SK-MEL-5 (cell line): ENCODE measurements at places on chromosomes 4 and X. TPM values are rescaled to one million over a fixed set of nuclear protein-coding genes. Genes with fewer than 3 reads are reported as not detected.
A peak's percentile ranks its signal among the peaks of the same experiment; 100 is the strongest.

- DNase-seq: no peak
Observed at GRCh38 chr4:26964994-26965393, 104.4 kb downstream of the STIM2 start.

- no peak for DNase-seq
Observed at GRCh38 chrX:9231491-9231890, 197.6 kb upstream of the FAM9B start.

GRCh38 chr4:91688413-91688812, 615.4 kb upstream of the GRID2 start:
- no peak for DNase-seq

DNA sequence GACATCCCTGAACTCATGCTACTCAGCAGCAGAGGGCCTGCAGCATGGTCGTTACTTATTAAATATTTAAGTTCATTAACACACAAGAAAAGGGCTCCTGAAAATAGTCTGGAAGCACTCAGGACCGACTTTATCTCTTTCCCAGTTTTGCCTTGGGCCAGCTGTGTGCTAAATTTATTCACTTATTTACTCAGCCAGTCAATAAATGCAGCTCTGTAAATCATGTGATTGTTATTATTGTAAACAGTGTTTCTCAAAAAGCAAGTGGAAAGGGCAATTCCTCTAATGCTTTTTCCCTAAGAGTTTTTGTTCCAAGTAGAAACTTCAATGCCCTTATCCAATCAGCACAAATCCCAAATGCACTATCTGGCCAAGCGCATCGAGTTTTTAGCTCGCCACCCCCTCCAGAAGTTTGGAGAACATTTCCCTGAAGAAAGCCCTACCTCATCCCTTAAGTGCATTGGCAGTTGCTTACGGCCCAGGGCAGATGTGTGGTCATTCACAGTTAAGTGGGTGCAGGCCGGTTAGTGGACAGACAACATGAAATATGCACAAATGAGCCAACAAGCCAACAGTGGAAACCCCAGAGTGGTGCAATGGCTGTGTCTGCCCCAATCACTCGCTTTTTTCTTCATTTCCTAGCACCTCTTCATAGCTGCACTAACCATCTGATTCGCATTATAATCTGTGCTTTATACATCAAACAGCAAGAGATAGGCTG, 125.8 kb downstream of the SMIM20 start:
- no peak for DNase-seq

GRCh38 chr4:81455897-81456296, 15.8 kb downstream of the RASGEF1B start:
- no peak for DNase-seq

GRCh38 chrX:16914058-16914457, 32.4 kb upstream of the REPS2 start:
- no peak for DNase-seq

GRCh38 chr4:153318696-153319320, 25.7 kb upstream of the MND1 start:
- DNase-seq: peak; percentile 63

DNA sequence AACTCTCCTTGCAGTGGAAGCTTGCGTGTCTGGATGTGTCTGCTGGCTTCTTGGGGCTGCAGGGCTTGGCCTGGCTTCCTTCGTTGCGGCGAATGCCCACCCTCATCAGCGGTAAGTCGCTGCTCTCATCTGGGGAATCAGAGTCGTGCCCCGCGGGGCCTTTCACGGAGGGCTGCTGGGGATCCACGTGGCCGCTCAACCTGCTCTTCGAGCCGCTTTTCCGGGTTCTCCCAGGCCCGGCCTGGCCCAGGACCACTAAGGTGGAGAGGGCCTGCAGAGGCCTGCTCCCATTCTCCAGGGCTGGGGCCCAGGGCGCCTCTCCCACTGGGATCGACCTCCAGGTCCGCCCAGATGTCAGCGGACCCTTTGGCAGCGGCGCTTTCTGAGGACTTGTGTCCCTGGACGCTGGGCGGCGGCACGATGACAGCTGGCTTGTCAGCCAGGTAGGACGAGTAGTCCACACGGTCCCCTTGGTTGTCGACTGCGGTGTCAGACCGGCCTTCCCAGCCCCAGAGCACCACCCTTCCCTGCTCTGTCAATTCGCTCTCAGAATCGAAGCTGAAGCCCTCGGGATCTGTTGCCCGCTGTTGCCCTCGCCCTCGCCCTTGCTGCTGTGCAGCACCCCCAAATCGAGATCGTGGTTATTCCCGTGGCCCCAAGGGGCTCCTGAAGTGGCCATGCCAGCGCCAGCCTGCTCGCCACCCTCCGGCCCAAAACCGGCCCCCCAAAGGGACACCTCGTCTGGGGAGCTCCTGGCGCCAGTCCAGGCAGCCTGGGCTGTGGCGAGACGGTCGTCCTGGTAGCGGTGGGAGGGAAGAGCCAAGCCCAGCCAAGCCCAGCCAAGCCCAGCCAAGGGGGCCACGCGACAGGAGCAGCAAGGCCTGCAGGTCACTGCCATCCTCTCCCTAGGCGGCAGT, 37.8 kb upstream of the NHSL2 start:
- no peak for DNase-seq

DNA sequence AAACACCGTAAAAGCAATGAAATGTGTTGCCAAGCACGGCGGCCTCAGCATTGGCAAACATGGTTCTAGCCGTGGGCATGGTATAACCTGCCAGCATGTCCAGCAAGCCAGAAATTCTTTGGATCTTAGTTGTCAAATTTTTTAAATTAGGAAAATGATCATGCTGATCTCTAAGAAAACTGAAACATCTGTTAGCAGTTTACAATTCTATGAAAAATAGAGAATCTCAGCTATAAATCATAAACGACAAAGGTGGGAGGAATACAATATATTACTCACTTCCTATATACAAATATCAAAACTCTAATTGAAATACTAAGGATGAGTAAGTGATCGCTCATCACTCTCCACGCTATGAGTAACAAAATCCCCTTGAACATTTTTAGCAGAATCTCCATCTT, 130.3 kb downstream of the ADGRA3 start:
- no peak for DNase-seq

DNA sequence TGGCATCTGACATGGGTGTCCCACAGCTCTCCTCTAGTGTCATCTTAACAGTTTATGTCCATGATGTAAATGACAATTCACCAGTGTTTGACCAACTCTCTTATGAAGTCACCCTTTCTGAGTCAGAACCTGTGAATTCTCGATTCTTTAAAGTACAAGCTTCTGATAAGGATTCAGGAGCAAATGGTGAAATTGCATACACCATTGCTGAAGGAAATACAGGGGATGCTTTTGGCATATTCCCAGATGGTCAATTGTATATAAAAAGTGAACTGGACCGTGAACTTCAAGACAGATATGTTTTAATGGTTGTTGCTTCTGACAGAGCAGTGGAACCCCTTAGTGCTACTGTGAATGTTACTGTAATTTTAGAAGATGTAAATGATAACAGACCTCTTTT, 4.6 kb downstream of the FAT4 start:
- DNase-seq: no peak

GRCh38 chr4:168643111-168643795, 146.4 kb downstream of the PALLD start:
- DNase-seq: no peak

Gene ADH7
- not detected in 2 replicates for total RNA-seq

Gene PNMA6F
- not detected in 2 replicates for total RNA-seq

Gene LRAT
- total RNA-seq: 10.3 and 12.7 TPM in 2 replicates

Gene CENPVL1
- total RNA-seq: 0.32 TPM in 1 of 2 replicates, not detected in the other

Gene SRPX2
- 0.72 and 1.6 TPM in 2 replicates for total RNA-seq

Gene SH3BP2
- 15.6 and 18.2 TPM in 2 replicates for total RNA-seq
